ENCODE measurements at places on chromosomes 11 and 22.

DNA sequence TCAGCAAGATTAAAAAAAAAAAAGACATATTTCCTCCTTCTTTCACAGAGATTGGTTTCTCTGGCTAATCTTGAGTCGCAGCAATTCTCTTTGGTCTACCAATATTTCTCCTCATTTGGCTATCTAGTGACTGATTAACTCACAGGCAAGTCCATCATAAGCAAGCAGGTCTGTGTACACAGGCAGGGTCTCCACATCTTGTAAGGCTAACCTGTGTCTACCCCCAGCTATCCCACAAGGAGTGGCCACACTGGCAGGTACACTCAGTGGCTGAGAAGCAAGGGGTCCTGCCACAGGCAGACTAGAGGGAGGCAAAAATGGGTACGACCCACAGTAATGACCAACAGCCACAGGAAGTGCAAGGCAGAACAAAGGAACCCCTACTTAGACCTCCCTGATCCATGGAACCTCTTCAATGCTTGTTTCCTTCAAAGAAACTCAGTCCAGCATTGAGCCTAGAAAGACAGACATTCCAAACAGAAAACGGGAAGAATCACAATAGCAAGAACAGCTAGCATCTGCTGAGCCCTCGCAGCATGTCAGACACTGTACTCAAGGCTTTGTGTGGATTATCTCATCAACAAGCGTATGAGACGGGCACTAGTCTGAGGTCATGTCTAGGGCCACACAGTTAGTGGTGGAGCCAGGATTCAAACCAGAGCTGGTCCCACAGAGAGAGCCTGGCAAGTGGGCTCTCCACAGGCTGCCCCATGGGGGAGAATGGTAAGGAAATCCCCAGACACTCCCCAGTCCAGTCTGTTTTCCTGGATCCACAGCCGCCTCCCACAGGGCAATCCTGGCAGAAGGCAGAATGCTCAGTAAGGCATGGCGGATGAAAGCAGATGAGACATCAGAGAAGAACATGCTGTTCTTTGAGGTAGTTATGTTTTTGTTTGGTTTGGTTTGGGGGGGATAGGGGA lies 34.3 kb downstream of the PLEKHA7 start:
- no peak for DNase-seq

GRCh38 chr22:42271191-42271813 lies 849 bp upstream of the TCF20 start:
- DNase-seq, result no peak

DNA sequence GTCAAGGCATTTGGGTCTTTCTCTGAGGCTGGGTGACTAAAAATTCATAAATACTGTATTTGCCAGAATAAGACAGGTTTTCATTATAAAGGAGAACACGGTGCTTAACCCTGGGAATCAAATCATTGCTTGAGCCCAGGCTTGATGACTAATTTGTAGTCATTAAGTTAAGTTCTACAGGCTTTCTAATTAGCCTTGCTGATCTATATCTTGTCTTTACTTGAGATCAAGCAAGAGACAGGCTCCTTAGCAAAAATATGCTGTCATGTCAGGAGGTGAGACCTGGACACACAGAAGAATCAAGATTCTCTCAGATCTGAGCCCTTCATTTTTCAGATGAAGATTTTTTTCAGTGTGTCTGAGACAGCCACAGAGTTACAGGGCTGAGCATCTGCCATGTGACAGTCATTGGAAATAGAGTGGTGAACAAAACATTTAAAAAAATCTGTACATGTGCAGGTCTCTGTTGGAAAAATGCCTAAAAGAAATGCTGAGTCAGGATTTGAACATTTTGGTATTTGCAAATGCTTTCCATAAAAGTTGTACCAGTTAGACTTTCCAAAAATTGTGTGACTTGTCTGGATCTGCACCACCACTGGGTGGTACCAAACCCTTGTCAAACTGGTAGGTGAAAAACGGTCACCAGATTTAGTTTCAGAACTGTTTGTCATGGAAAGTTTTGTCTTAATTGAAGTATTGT lies 14.6 kb downstream of the ACAT1 start:
- peak; percentile 41 for DNase-seq

DNA sequence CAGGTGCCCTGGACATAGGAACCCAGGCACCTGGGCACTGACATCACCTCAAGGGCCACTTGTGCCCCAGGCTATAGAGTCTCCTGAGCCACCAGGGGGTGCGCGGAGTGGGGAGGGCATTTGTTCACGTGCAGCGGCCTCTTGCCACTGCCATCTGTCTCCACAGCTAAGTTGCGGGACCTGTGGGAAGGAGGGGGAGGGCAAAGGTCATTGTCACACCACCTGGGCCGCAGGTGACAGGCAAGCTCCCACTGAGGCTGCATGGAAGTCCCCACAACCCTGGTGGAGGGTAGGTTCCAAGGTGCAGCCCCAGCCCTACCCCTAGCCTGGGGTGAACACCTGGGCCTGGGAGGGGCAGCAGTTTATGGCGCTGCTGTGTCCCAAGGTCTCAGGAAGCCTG lies 79.5 kb downstream of the PIWIL3 start:
- no peak for DNase-seq

- DNase-seq, result no peak
These were observed 42.4 kb upstream of the KCNQ1OT1 start for GRCh38 chr11:2742201-2742600.

DNA sequence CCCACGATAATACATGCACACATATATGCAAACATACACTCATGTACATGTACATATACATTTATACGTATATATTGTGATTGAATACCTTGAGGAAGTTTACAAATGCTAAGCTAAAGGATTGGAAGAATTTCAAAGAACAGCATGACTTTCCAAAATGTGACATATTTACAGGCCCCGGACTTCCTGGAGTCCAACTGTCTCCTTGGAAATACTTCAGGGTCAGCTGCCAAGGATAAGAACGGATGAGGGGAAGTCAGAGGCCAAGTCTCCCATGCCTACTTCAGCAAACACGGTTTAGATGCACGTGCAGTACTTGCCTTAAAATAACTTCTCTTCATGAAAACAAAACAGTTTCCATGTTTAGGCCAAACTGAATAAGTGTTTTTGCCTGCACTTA lies 213.6 kb downstream of the DYNC2H1 start:
- no peak for DNase-seq

DNA sequence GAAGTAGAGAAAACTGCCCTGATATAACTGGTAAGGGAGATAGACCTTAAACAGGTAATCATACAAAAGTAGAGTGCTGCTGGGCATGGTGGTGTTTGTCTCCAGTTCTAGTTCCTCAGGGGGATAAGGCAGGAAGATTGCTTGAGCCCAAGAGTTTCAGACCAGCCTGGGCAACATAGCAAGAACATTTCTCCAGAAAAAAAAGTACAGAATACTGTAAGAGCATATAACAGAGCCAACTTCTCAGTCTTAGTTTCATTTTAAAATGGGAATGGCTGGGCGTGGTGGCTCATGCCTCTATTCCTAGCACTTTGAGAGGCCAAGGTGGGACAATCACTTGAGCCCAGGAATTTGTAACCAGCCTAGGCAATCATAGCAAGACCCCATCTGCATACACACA lies 4.5 kb upstream of the RHOG start:
- no peak for DNase-seq

GRCh38 chr11:8871171-8871775 lies 39.7 kb upstream of the AKIP1 start:
- no peak for DNase-seq

GRCh38 chr11:31973172-31973571 lies 117.7 kb upstream of the RCN1 start:
- DNase-seq, result no peak

- DNase-seq, result no peak
These were observed 661.5 kb downstream of the LRRC4C start for GRCh38 chr11:40797981-40798380.

- DNase-seq, result no peak
These were observed 24.2 kb upstream of the ST3GAL4 start for GRCh38 chr11:126331286-126331685.

- DNase-seq, result no peak
These were observed 131.0 kb downstream of the MICAL2 start for GRCh38 chr11:12241401-12241800.

All from stimulated activated CD4-positive, alpha-beta T cell treated with anti-CD3 and anti-CD28 coated beads, Interleukin-2, amount 100 ng/mL, for 24 hours (primary cell).